NCI-H1105 (cell line): ENCODE measurements at places on chromosomes 3 and 15.

GRCh38 chr3:88460369-88460768 lies 310.6 kb downstream of the C3orf38 start:
- no peak for DNase-seq

- DNase-seq, result peak; percentile 40
Observed at GRCh38 chr3:89560568-89560967, 453.1 kb downstream of the EPHA3 start.

GRCh38 chr3:39814007-39814406 lies 4.6 kb downstream of the MYRIP start:
- no peak for DNase-seq

DNA sequence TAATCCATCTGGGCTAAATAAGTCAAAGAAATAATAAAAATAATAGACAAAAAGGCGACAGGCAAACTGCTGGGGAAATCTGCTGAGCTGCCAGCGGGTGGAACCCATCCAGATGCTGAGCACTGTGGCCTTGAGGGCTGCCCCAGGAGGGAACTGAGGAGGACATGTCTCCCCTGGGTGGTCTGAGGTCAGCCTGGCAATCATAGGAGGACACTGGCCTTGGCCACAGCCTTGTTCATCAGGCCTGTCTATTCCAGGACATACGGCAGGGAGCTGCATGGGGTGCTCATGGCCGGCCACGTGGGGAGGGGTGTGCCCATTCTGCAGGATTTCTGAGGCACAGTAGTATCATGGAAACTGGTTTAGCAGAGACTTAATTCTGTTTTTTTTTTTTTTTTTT lies 21.5 kb upstream of the SNRPA1 start:
- no peak for DNase-seq

GRCh38 chr3:149564079-149564478 lies 89.6 kb downstream of the TM4SF4 start:
- no peak for DNase-seq

GRCh38 chr3:58494107-58494506 lies 2.2 kb downstream of the KCTD6 start:
- no peak for DNase-seq

DNA sequence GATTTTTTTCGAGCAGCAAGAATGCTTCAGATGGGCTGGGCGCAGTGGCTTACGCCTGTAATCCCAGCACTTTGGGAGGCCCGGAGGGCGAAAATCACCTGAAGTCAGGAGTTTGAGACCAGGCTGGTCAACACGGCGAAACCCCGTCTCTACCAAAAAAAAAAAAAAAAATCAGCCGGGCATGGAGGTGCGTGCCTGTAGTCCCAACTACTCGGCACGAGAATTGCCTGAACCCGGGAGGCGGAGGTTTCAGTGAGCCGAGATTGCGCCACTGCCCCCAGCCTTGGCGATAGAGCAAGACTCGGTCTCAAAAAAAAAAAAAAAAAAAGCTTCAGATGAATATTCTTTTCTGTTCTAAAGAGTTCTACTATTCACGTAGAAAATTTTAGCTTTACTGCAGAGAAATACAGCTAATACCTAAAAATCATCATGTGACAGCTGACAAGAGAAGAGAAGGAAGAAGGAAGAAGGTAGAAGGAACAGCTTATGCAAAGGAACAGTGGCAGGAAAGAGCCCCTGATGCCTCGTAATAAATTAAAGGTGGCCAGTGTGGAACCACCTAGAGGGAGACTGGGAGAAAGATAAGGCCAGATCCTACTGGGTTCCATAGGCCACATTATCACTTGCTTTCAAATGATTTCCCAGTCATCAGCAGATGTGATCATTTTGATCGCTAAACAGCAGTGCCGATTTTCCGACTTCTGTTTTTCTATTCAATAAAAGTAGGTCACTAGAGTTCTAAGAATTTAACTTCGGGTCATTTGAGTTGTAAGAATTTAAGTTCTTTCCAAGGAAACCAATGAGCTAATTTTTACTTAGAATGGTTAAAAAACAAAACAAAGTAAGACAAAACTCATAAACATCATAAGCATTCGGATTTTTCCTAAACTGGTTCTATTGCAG lies 1.5 kb downstream of the CMTM6 start:
- no peak for DNase-seq

DNA sequence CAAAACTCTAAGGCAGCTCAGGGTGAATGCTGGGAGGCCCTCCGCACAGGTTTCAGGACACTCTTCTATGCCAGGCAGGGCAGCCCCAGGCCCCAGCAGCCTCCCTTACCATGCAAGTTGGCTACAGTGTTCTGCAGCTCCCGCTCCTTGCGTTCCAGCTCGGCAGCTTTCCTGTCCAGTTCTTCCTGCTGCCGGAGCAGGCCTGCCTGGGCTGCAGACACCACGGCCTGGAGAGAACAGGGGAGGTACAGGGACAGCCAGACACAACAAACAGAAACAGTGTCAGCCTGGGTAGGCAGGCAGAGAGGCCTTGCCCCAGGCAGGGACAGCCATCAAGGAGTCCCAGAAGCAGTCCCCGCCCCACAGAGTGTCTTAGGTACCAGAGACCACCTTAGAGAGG lies 9.0 kb upstream of the ULK3 start:
- DNase-seq, result no peak

DNA sequence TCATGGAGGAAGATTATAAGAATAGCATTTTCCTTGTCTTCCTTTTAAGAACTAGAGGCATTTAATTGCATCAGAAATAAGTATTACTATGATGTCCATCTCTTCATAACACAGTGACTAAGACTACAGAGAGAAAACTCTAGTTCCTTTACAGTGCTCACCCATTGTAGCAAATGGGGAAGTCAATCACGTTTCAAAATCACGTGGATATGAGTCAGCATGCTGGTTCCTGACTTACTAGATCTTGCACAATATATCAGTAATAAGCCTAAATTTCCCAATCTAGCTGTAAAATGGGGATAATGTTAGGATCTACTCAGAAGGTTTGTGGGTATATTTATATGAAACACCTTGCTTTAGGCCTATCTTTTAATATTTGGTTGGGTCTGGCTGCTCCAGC lies 254.8 kb upstream of the EOMES start:
- DNase-seq, result no peak

DNA sequence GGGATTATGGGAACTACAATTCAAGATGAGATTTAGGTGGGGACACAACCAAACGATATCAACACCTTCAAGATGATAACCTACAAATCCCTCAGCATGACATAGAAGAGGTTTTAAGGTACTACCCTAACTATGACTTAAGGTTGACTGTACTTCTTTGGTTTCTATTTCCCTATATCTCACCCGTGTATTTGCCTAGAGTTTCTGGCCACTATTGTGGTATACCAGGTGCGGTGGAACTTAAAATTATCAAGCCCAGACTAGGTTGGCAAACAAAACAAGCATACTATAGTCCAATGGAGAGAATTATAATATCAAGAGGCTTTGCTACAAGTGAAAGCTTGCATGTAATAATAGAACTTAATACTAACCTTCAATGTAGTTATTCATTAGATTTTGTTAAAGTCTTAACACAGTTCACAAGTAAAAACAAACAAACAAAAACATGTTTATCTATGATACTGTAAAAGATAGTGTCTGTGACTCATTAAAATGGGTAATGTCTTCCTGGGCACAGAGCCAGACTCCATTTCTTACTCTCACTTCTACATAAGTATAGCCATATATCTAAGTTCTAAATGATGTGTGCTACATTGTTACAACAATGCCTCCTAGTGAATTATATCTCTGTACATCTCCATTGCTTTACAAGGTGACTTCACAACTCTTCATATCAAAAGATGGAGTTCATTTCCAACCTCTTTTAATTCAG lies 479.1 kb downstream of the ZBBX start:
- peak; percentile 69 for DNase-seq

GRCh38 chr3:168688267-168688666 lies 592.5 kb upstream of the GOLIM4 start:
- no peak for DNase-seq
